ENCODE measurements at places on chromosomes 6 and 20. TPM values are rescaled to one million over a fixed set of nuclear protein-coding genes. Genes with fewer than 3 reads are reported as not detected.

DNA sequence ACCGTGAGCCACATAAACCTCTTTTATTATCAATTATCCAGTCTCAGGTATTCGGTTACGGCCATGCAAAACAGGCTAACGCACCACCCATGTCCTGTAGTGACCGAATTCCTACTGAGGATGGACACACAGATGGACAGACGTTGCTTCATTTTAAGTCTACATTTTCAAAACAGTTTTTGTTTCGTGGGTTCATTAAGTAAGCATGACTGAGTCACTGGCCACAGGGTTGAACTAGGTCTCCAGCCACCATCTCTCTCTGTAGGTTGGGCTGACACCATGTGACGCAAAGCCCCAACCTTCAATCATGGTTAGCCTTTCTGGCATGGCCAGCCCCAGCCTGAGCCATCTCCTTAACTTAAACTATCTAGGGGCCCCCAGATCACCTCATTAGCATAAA, 110.0 kb upstream of the SLC22A23 start:
- no peak for DNase-seq
- H3K27me3 ChIP-seq, result no peaks in the 10 kb centered on the region
- no peaks in the 10 kb centered on the region for H3K36me3 ChIP-seq
- no peak overlapping the region for H3K27ac ChIP-seq

GRCh38 chr6:1821513-1822183, 211.9 kb downstream of the FOXC1 start:
- H3K27me3 ChIP-seq, result no peaks in the 10 kb centered on the region
- H3K4me1 ChIP-seq, result peaks cover 10% of the 10 kb centered on the region
- no peak for DNase-seq
- no peaks in the 10 kb centered on the region for H3K36me3 ChIP-seq
- no peak overlapping the region for H3K27ac ChIP-seq

DNA sequence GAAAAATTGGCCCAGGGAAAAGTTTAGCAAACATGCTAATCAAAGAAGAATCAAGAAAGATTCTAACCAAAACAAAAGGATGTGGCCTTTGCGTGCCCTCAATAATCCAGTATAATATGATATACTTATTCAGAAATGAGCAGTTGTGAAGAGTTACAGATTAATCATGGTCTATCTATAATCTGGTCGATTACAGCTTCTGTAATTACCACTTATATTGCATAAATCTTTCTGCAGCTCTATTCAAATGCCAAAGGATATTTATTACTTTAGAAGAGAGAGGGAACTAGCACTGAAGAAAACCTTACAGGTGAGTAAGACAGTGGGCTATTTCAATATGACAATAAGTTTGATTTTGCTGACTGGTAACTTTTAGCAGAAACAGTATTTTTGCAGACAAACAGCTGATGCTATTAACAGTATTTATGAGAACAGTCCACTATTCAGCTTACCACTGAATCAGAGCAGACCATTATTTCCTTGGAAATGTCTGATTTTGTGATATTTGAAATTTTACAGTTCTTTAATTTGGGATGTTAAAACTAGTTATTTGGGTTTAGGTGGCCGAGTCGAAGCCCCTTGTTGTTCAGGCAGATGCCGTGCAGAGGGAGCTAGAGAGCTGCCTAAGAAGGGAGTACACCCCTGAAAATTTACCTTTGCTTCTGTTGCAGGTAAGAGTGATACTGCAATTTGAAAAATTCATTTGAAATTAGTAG, 92.2 kb downstream of the CEP57L1 start:
- no peaks in the 10 kb centered on the region for H3K36me3 ChIP-seq
- no peak overlapping the region for H3K4me3 ChIP-seq
- no peak for DNase-seq

GPX5 gene
- total RNA-seq, result not detected

DNA sequence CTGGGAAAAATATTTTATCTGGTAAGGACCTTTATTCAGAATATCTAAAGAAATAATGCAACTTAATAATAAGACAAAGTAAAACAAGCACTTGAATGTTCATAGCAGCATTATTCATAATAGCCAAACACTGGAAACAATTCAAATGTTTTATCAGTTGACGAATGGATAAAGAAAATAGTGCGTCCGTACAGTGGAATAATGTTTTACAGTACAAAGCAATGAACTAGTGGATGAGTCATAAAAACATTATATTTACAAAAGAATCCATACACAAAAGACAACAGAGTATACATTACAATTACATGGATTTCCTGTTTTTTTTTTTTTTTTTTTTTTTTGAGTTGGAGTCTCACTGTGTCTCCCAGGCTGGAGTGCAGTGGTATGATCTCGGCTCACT, 12.7 kb downstream of the SMAP1 start:
- peaks cover 4% of the 10 kb centered on the region for H3K4me1 ChIP-seq
- H3K27ac ChIP-seq, result no peak overlapping the region

PCMTD2 gene
- total RNA-seq, result 45.2 TPM

POLR1H gene
- total RNA-seq, result 31.2 TPM

SLC13A3 gene
- 1.2 TPM for total RNA-seq

HBS1L gene
- 41.7 TPM for total RNA-seq

DNA sequence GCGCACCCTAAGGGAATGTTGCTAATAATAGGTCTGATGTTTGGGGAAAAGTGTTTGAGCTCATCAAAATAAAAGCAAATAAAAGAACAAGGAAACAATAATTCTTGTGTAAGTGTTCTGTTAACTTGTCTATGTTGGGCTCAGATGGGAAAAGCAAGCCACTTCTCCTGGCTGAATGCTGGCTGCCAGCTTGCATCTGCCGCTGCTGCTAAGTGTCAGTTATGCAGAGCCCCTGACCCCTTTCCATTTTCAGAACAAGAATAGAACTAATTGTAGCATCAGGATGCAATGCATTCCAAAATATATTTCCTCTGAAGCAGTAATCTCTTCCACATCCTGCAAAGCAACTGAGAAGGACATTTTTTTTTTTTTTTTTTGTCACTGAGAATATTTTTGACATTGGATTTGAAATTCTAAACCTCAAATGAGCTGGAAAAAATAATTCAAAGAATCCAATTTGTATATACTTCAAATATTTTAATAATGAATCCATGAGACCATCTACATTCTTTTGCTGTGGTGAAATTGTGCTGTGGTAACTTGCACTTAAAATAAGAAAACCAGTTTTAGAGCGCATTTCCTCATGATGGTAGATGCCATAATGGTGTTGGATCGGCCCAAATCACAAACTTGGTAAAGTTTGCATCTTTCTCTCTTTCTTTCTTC, 43.9 kb upstream of the DEK start:
- no peaks in the 10 kb centered on the region for H3K27me3 ChIP-seq
- no peak overlapping the region for H3K27ac ChIP-seq
- H3K4me3 ChIP-seq, result no peak overlapping the region
- H3K4me1 ChIP-seq, result no peaks in the 10 kb centered on the region

HLA-DRA gene
- 158 TPM for total RNA-seq

C20orf141 gene
- not detected for total RNA-seq

DNA sequence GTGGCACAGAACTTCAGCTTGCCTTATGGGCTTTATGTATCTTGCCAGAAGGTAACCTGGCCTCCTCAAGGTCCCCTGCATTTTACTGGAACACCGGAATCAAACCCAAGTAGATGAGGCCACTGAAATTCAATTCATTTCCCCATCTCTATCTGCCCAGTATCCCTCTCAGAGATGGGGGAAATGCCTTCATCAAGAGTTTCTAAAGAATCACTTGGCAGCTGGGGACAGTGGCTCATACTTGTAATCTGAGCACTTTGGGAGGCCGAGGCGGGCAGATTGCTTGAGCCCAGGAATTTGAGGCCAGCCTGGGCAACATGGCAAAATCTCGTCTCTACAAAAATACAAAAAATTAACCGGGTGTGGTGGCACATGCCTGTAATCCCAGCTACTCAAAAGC, 12.9 kb downstream of the MDGA1 start:
- no peaks in the 10 kb centered on the region for H3K27me3 ChIP-seq
- no peaks in the 10 kb centered on the region for H3K36me3 ChIP-seq
- peaks cover 16% of the 10 kb centered on the region for H3K4me1 ChIP-seq
- no peak for DNase-seq

DNA sequence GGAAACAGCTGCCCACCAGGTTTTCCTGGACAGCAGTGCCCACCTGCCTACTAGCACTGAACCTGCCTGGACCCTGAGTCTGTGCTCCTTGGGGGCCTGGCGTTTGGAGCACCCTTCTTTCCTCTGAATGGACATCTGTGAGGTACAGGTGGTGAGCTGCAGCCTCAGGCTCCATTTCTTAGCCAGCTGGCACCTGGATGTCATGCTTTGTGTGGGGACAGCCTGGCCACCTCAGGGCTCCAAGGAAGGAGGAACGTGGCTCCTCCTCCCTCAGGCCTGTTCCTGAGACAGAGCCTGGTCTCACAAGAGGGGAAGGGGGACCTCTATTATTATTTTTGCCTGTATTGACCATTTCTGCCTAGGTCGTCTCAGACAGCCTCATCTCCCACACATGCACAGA, 8.1 kb downstream of the TMEM151B start:
- H3K4me1 ChIP-seq, result peaks cover 10% of the 10 kb centered on the region
- no peak overlapping the region for H3K4me3 ChIP-seq
- H3K27ac ChIP-seq, result no peak overlapping the region
- no peak for DNase-seq
- peaks cover under 1% of the 10 kb centered on the region for H3K27me3 ChIP-seq

DNA sequence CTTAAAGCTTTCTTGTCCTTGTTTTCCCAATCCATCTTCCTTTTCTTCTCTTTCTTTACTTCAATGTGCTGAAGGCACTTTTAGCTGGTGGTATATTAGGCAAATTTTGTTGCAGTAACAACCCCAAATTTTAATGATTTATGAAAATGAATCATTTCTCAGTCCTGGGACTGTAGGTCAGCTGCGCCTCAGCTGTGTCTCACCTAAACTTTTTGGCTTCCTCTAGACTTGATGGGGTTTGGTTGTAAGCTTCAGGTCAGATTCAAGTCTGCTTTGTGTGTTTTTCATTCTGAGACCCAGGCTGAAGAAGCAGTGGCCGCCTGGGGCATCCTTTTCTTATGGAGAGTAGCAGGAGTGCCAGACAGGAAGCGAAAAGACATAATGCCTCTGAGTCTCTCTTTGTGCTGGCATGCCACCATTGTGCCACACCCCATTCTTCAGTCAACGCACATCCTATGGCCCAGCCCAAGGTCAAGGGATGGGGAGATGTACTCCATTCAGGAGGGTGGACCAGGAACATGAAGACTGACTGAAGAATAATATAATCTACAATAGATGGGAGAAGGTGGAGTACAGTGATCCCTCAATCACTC, 28.9 kb upstream of the CD83 start:
- H3K36me3 ChIP-seq, result no peaks in the 10 kb centered on the region
- H3K4me3 ChIP-seq, result no peak overlapping the region
- DNase-seq, result no peak
- no peaks in the 10 kb centered on the region for H3K27me3 ChIP-seq
- peaks cover 12% of the 10 kb centered on the region for H3K4me1 ChIP-seq

All from vagina (tissue), 2 donors.